Choroid plexus epithelial cell (primary cell): ENCODE measurements at places on chromosomes 6 and 20.

DNA sequence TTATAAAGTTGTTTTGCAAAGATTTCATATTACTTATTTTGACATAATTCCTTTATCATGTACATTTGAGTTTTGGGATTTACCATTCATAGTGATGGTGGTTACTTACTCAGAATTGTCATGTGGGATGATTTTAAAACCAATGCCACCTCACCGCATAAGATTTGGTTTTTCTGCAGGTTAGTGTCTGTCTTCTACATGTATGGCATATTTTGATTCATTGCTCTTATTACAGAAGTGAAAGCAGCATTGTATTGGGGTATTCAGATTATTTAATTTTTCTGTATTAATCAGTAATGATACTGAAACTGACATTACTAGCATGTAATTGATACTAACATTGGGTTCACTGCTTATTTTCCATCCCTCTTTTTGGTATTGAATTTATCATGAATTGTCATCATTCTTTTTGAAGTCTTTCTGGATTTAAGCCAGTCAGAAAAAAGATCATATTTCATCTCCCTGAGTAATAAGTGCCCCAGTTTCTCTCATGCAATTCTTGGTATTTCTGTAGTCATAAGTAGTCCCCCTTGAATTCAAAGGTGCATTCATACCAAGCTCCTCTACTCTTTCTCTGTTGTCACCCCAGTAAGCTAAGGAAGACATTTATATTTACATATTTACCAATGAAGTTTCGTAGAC, 176.6 kb downstream of the BCKDHB start:
- DNase-seq, result peak; percentile 64

- DNase-seq, result no peak
Observed at GRCh38 chr6:114936080-114936479, 593.3 kb upstream of the HS3ST5 start.

DNA sequence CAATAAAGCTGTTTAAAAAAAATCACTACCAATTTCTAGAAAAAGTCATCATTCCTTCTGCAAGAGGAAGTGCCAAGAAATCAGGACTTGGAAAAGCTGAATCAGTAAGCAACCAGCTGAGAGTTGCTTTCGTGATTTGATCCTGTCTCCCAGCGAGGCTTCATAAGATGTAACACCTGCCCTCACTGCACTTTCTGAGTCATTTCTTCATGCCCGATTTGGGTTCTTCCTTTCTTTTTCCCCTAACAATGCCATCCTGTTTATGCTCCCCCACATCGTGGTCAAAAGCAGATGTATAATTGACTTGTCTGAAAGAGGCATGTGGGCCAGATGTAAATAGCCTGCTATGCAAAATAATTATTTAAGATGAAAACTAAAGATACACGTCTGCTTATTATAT, 52.1 kb downstream of the RIPOR2 start:
- peak; percentile 53 for DNase-seq

GRCh38 chr20:3678198-3678597, 3.6 kb downstream of the ADAM33 start:
- DNase-seq, result no peak

- no peak for DNase-seq
Observed at GRCh38 chr6:152874846-152875568, 107.8 kb downstream of the FBXO5 start.

GRCh38 chr6:84522135-84522549, 242.3 kb downstream of the TBX18 start:
- DNase-seq, result peak; percentile 94

- DNase-seq, result no peak
Observed at GRCh38 chr6:652865-653264, 4.0 kb downstream of the HUS1B start.

GRCh38 chr20:44961870-44962267, 1.7 kb upstream of the TOMM34 start:
- peak; percentile 35 for DNase-seq

DNA sequence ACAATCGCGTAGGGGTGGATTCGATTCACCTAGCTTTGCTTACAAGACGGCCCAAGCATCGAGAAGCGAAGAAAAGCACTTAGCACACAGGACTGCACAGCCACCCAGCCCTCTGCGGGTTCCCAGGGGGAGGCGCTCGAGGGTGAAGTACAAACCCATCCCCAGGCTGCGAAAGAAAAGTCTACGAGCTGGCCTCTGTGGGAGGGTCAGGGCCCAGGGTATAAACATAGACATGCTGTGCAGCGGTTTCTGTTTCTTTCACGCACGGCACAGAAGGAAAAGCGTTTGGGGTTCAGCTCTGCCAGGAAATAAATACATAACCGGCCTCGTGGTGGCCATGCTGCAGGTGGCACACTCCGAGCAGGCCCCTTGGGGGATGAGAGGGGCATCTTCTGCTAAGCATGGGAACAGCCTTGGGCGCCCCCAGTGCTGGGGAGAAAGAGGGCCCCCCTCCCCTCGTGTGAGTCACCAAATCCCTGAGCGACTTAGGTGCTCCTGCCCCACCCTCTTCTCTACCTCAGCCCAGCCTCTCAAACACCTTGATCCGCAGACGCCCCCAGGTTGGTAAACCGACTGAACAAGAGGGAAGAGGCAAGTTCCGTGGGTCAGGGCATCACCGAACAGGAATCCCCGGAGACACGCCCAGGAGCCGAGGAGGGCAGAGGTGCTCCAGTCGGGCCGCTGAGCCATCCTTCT, 91.6 kb upstream of the RIPOR2 start:
- no peak for DNase-seq

DNA sequence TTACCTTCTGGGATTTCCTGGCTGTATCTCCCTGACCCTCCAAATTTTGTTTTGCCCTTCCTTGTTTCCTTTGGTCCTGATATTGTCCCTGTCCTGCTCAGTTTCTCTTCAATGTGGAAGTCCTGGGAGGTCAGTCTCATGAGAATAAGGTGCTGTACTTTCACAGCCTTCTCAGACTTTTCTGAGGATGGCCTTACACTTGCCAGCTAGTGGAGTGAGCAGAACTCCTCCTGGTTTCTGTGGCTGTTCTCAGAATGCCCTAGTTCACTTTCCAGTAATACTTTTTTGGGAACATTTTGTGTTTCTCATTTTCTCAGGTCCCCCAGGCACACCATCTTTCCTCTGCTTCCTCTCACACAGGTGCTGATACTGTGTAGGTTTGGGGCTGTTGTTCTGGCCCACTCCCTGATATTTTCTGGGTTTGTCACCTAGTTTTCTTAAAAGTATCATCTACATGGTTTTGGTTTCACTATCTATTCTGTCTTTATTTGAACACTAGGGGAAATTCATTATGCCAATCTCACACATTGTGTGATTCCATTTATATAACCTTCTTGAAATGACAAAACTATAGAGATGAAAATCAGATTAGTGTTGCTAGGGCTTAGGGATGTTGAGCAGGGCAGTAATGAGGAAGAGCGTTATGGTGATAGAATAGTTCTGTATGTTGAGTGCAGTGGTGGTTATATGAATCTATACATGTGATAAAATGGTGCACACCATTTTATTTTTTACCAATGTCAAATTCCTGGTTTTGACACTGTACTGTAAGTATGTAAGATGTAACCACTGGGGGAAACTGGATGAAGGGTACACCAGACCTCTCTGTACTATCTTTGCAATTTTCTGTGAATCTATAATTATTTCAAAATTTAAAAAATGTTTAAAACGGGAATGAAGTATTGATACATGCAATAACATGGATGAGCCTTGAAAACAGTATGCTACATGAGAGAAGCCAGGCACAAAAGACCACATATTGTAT, 27.2 kb upstream of the BRPF3 start:
- DNase-seq, result no peak

DNA sequence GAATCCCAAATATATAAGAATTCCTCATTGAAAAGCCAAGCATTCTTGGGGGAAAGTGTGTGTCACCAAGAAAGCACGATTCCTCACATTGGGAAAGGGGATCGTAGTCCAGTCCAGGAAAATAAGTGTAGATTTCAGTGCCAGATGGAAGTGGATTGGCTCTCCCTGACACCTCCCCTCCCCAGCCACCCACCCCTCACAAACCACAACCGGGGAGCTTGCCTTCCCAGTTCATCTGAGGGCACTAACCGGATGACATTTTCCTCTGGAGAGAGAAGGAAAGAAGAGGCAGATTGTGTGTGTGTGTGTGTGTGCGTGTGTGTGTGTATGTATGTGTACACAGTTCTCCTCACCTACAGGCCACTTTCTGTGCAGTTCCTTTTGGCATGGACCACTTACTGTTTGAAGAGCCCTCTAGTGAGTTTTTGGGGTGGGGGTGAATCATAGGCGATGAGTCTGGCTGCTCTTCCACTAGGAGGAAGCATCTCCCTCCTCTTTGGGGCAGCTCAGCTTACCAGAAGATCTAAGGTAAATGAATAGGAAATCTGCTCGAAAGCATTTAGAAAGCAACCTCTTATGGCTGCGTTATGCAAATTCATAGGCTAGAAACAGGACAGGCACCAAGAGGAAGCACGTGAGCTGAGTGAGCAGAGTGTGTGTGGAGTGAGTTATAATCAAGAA, 20.8 kb downstream of the DAAM2 start:
- DNase-seq, result peak; percentile 42

GRCh38 chr6:118812970-118813369, 81.0 kb upstream of the ASF1A start:
- no peak for DNase-seq

- DNase-seq, result no peak
Observed at GRCh38 chr6:25199544-25199943, 79.6 kb upstream of the CARMIL1 start.
